ENCODE measurements at places on chromosomes 11 and 22. TPM values are rescaled to one million over a fixed set of nuclear protein-coding genes. Genes with fewer than 3 reads are reported as not detected.

Gene TMPRSS4
- not detected for polyA plus RNA-seq

Gene DBX1
- polyA plus RNA-seq = not detected

Gene KCNJ5
- 0.08 TPM for polyA plus RNA-seq

DNA sequence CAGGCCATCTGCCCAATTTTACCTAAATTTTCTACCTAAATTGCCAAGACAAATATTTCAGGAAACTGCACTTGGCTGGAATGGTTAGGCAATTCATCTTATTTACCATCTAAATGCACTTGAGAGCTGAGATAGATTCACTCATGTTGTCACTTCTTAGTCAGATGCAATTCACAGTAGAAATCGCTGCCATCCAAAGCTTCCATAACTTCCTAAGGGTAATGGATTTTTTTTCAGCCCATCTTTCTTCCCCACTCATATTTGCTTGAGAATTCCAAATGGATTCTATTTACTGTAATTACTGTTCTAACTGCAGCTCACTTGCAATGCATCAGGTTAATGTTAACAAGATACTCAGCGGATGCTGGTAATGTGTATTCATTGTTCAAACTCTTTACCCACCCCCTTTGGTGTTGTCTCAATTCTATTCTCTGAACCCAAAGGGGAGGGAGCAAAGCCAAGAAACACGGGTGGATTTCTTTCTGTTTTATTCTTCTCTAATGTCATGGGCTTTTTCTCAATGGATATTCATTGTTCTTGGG is 96.0 kb downstream of the TENM4 start:
- DNase-seq = no peak
- H3K4me3 ChIP-seq = no peak overlapping the region
- H3K36me3 ChIP-seq = no peaks in the 10 kb centered on the region
- H3K27me3 ChIP-seq = no peaks in the 10 kb centered on the region
- H3K27ac ChIP-seq = no peak overlapping the region

DNA sequence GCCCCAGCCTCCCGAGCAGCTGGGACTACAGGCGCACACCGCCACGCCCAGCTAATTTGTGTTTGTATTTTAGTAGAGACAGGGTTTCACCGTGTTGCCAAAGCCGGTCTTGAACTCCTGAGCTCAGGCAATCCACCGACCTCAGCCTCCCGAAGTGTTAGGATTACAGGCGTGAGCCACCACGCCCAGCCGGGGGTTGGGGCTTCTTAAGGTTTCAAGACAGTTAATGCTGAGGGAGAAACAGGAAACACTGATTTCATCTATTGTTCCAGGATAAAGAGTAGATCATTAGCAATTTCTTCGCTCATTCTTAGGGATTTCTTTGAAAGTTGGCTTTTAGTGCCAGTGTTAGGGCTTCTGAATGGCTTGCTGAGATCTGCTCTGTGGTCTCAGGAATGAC is 21.2 kb upstream of the CLMP start:
- H3K27ac ChIP-seq = no peak overlapping the region
- no peaks in the 10 kb centered on the region for H3K36me3 ChIP-seq
- peaks cover 3% of the 10 kb centered on the region for H3K27me3 ChIP-seq
- H3K4me3 ChIP-seq = no peak overlapping the region
- no peak for DNase-seq

Gene PLA2G3
- not detected for polyA plus RNA-seq

DNA sequence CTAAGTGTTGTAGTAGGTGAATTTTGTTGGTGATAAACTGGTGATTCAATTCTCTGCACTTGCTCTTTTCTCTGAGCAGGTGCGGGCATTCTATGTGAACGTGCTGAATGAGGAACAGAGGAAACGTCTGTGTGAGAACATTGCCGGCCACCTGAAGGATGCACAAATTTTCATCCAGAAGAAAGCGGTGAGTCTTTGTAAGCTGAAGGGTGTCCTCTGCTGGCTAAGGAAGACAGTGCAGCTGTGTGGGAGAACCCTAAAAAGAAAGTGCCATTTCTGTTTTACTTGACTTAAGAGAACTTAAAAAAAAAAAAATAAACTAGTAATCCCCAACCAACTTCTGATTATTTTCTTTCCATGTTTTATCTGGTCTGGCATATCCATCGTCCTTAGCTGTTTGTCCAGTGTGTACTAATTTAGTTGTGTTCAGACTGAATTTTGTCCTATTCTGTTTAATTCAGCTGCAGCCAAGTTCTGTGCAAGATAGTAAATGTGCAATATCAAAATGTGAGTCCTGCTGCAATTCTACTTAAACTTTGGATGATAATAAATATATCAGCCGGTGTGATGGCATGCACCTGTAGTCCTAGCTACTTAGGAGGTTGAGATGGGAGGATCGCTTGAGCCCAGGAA is 29.6 kb downstream of the CAT start:
- H3K4me1 ChIP-seq = peaks cover 14% of the 10 kb centered on the region
- DNase-seq = no peak
- no peak overlapping the region for H3K4me3 ChIP-seq
- no peak overlapping the region for H3K27ac ChIP-seq
- H3K27me3 ChIP-seq = no peaks in the 10 kb centered on the region

- no peak for DNase-seq
- no peak overlapping the region for H3K4me3 ChIP-seq
- no peaks in the 10 kb centered on the region for H3K27me3 ChIP-seq
- H3K4me1 ChIP-seq = no peaks in the 10 kb centered on the region
Observed at GRCh38 chr22:37371491-37371890, 55.8 kb downstream of the ELFN2 start.
